ENCODE measurements at places on chromosomes 2 and 18.

- DNase-seq: peak; percentile 21
Measured at GRCh38 chr18:5030636-5031035, 166.4 kb downstream of the AKAIN1 start.

- DNase-seq: no peak
Measured at GRCh38 chr2:1181893-1182292, 231.2 kb downstream of the SNTG2 start.

DNA sequence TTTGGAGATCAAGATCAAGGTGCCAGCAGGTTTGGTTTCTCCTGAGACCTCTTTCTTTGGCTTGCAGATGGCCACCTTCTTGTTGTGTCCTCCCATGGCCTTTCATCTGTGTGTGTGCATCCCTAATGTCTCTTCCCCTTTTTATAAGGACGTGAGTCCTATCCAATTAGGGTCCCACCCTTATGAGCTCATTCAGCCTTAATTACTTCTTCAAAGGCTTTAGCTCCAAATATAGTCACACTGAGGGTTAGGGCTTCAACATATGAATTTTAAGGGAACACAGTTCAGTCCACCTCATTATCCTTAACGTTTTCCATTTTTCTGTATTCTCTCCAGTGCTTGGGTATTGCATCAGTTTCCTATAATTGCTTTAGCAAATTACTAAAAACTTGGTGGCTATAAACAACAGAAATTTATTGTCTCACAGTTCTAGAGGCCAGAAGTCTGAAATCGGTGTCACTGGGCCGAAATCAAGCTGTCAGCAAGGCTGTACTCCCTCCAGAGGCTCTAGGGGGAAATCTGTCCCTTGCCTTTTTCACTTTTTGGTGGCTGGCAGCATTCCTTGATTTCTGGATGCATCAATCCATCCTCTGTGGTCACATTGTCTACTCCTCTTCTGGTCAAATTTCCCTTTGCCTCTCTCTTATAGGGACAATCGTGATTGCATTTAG is 34.1 kb downstream of the CDC42EP3 start:
- DNase-seq: no peak

DNA sequence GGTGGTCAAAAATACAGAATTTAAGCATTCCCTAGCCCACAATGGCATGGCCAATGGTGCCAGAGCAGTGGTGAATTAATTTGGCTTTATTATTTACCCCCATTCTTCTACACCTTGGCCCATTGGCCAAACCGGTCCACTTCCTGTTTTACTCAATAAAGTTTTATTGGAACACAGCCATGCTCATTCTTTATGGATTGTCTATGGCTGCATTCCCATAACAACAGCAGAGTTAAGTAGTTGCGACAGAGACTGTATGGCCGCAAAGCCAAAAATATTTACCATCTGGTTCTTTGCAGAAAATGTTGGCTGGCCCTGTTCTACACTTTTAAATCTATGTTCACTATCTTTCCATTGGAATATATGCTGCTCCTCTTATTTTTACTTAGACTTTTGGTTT is 130.3 kb upstream of the CCDC68 start:
- no peak for DNase-seq

DNA sequence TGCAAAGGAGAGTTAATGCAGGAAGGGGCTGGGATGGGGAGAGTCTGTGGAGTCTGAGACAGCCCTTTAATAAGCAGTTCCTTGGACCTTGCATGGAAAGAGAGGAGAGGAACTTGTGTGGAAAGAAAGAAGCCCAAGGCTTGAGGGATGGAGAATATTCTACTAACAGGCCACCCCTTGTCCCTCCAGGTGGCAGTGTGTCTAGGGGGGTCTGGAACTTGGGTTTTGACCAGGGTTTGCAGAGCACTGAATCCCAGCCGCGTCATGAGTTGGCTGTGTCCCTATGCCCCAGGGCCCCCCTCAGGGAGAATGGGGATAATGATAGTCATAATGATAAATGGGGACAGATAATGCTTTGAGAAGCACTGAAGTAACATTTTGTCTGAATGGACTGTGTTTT is 15.0 kb downstream of the TCF7L1 start:
- DNase-seq: no peak

DNA sequence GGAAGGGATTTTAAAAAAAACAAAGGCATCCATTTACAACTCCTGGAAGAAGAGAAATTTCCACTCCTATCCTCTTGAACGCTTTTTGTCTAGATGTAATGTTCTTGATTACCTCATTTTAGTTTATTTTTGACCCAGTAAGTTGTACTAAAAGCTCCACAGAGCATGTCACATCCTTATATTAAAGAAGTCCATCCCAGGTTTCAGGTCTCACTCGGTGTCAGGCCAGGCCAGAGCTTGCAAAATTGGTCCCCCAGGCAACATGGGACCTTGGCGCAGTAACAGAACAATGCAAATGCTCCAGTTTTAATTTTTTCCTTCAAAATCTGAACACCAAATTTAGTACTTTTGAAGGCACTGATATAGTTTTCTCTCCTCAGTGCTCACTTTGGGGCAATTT is 218.4 kb upstream of the REV1 start:
- no peak for DNase-seq

- DNase-seq: no peak
Measured at GRCh38 chr2:171169333-171169732, 8.6 kb upstream of the TLK1 start.

- no peak for DNase-seq
Measured at GRCh38 chr2:115369400-115369799, 927.0 kb downstream of the DPP10 start.
